ENCODE measurements at places on chromosomes 6 and 20. TPM values are rescaled to one million over a fixed set of nuclear protein-coding genes. Genes with fewer than 3 reads are reported as not detected.

HLA-DPA1 gene
- total RNA-seq, result 60.5 TPM

CST11 gene
- not detected for total RNA-seq

C20orf144 gene
- total RNA-seq, result not detected

DNA sequence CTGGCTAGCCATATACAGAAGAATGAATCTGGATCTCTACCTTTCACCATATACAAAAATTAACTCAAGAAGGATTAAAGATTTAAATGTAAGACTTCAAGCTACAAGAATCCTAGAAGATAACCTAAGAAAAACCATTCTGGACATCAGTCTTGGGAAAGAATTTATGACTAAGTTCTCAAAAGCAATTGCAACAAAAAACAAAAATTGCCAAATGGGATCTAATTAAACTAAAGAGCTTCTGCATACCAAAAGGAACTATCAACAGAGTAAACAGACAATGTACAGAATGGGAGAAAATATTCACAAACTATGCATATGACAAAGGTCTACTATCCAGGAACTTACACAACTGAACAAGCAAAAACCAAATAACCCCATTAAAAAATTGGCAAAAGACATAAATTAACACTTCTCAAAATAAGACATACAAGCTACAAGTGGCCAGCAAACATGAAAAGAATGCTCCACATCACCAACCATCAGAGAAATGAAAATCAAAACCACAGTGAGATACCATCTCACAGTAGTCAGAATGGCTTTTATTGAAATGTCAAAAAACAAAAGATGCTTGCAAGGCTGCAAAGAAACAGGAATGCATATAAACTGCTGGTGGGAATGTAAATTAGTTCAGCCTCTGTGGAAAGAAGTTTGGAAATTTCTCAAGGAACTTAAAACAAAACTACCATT lies 66.8 kb upstream of the RSPO3 start:
- DNase-seq, result no peak

DNA sequence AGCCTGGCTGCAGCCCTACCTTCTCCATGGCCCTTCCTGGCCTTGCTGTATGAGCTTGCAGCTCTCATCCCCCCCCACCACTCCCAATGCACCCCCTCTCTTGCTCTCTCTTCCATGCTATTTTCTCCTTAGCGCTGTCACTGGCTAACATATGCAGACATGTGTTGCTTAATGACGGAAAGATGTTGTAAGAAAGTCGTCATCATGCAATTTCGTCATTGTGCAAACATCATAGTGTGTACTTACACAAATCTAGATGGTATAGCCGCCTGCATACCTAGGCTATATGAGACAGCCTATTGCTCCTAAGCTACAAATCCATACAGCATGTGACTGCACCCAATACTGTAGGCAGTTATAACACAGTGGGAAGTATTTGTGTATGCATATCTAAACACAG lies 27.0 kb downstream of the ANGPT4 start:
- no peak for DNase-seq

Data from right atrium auricular region (tissue), 2 donors.